ENCODE measurements at places on chromosomes 5 and 9.
A peak's percentile ranks its signal among the peaks of the same experiment; 100 is the strongest.

DNA sequence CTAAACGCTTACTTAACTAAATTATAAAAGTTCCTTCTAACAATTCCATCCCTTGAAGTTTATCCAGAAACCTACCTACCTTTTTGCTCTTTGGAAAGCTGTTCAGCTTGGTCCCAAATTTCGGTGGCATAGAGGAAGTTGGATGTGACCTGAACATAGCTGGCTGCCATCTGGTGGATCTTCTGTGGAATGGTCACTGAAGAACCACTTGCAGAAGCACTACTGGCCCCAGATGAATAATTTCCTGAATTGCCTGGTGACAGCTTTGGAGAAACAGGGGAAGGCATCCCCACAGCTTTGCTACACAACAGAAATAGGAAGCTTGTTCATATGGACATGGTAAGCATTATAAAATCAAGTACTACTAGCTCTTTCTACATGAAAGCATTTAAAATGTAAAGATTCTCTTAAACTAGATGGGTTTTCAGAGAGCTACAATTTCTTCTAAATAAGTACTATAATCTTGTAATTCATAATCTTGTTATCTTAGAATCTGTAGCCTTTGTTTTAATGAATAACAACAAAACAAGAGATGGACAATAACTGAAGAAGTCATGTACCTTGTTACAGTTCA is 9.9 kb downstream of the LEAP2 start:
- DNase-seq, result peak; percentile 30

- DNase-seq, result no peak
Measured at GRCh38 chr5:76473661-76474060, 70.6 kb downstream of the IQGAP2 start.

DNA sequence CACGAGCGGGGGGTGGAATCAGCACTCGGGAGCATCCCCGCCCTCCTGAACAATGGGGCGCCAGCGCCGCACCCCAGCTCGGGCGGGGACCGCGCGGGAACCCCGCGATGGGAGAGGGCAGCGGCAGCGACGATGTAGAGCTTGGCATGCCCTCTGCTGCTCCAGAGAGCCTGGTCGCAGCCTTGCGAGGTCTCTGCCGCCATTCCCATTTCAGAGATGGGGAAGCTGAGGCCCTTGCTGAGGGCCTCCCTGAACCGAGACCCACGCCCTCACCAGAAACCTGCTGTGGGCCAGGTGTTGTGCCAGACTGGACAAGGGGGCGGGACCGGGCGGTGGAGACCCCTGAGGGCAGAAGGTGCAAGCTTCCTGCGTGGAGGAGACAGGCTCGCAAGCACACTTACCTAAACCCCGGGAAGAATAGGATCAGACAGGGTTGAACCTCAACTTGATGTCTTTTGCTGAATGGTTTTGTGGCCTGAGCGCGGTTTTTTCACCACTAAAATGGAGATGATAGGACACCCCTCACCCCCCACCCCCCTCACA is 647 bp upstream of the MEGF9 start:
- DNase-seq, result no peak

- DNase-seq, result no peak
Measured at GRCh38 chr5:178453224-178453623, 137.0 kb downstream of the COL23A1 start.

DNA sequence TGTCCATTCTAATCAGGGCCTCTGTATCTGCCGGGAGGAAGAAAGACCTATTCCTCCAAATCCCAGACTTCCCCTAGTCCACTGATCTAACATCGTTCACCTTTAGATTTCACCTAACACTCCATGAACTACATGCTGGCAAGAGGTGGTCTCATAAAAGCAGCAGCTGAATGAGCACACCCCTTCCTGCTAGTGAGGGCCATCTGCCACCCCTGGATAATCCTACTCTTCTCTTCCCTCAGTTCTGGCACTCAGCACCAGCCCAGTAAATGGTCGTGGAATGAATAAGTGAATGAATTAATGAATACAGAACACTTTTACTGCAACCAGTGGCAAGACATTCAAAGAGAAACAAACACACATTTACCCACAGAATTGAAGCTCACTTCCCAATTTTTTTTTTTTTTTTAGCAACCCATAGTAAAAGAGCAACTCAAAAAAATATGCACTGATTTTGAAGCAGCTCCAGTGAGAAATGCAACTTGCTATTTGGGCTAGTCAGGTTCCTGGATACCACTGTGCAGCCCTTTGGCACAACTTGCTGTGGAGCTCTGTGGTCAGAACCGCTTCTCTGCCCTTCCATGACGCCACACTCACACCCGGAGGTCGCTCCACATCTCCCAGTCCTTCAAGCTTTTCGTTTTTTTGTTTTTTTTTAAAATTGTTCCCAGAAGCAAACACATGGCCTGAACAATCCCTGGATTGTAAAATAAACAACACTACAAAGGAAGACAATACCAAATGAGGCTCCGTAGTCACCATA is 6.2 kb downstream of the RNF183 start:
- DNase-seq, result no peak

GRCh38 chr9:77848897-77849296 is 182.7 kb downstream of the GNAQ start:
- no peak for DNase-seq

DNA sequence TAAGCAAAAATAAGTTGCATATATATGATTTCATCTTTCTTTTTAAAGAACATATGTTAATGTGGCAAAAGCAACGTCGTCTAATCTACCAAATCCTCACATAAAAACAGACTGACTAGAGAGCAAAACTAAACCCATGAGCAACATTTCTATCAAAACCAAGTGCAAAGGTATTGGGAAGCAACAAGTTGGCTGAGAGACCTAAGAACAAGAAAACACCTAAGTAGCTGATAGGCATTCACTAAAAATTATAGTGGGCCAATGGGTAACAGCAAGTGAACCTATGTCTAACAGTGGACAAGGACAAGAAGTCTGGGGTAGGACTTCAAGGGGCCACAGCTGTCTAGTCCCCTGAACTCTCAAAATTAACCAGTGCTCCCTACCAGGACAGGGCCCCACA is 130.1 kb downstream of the SIL1 start:
- no peak for DNase-seq
